GM19239 (cell line): ENCODE measurements at places on chromosomes 12 and 14.

- DNase-seq: no peak
Measured at GRCh38 chr12:114820796-114821195, 136.8 kb upstream of the TBX3 start.

- peak; percentile 59 for DNase-seq
Measured at GRCh38 chr12:53207042-53207441, at the start of gene ITGB7. ITGB7 (minus strand) TSS chr12:53207251; CDS start chr12:53200443, 6,808 bp downstream.

DNA sequence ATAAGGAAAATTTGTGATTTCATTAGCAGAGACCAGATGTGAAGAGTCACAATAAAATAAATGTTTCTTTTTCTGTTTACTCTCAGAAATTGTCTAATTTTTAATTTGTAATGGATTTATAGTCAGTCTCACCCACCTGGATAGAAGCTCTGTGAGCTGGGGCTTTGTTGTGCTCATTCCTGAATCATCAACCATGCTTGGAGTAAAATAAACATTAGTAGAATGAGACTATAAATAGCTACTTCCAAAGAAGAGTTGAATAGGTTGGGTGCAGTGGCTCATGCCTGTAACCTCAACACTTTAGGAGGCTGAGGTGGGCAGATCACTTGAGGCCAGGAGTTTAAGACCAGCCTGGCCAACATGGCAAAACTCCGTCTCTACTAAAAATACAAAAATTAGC, 185.3 kb upstream of the FBXO33 start:
- DNase-seq: no peak

DNA sequence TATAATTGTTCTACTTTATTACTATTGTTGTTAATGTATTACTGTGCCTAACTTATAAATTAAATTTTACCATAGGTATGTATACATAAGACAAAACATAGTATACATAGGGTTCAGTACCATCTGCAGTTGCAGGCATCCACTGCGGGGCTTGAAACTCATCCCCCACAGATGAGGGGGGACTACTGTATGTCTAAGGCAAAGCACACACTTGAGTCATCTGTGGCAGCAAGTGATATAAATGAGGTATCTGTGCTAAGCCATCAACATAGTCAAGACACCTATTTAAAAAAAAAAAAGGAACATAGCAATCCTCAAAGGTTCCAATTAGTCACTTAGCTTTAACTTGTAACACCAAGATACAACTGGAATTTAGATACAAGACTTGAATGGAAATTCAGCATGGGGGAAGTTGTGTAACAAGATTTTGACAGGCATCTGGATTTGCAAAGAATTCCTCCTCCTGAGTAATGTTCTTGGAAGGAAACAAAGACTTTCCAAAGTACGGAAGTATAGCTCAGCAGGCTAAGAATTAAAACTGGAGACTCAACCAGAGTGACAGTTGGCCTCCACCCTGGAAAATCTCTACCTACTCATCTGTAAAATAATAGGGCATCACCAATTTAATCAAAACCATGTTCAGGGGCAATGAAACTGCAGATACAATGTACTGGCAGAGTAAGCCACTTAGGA, 14.9 kb downstream of the DCAF5 start:
- no peak for DNase-seq

- DNase-seq: no peak
Measured at GRCh38 chr12:6382371-6382770, 1.6 kb upstream of the LTBR start.

- no peak for DNase-seq
Measured at GRCh38 chr12:66733839-66734238, 55.0 kb upstream of the GRIP1 start.

DNA sequence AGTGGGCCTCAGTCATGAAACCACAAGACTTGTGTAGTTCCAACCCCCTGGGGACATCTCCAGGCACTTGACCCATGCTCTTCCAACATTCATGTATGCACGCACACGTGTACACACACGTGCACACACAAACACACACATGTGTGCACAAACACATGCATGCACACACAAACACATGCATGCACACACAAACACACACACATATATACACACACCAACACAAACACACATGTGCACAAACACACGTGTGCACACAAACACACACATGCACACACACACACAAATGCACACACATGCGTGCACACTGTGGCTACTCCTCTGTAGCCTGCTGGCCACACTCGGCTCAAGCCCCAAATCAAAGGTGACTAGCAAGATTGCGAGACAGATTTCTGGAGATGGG, 22.8 kb downstream of the BDKRB2 start:
- DNase-seq: no peak

- DNase-seq: no peak
Measured at GRCh38 chr12:116692605-116693004, 45.3 kb downstream of the SPRING1 start.

DNA sequence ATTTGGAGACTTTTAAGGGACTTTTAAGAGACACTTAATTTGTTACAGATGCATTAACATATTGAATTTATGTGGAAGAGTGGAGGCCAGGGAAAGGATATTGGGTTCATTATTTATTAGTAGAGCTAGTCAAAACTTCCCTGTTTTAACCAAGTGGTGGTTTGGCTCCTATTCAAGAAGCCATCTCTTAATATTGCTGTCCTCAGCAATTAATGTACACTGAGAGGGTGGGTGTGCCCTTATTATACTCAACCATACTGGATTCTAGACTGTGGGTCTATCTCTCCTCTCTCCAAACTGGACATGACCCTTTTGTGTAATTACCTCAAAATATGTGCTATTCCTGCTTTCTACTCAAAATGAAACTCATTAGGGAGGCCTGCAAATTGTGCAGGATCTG, 398.7 kb upstream of the DDHD1 start:
- no peak for DNase-seq

GRCh38 chr14:91333650-91334039, 84.0 kb downstream of the CCDC88C start:
- peak; percentile 71 for DNase-seq

DNA sequence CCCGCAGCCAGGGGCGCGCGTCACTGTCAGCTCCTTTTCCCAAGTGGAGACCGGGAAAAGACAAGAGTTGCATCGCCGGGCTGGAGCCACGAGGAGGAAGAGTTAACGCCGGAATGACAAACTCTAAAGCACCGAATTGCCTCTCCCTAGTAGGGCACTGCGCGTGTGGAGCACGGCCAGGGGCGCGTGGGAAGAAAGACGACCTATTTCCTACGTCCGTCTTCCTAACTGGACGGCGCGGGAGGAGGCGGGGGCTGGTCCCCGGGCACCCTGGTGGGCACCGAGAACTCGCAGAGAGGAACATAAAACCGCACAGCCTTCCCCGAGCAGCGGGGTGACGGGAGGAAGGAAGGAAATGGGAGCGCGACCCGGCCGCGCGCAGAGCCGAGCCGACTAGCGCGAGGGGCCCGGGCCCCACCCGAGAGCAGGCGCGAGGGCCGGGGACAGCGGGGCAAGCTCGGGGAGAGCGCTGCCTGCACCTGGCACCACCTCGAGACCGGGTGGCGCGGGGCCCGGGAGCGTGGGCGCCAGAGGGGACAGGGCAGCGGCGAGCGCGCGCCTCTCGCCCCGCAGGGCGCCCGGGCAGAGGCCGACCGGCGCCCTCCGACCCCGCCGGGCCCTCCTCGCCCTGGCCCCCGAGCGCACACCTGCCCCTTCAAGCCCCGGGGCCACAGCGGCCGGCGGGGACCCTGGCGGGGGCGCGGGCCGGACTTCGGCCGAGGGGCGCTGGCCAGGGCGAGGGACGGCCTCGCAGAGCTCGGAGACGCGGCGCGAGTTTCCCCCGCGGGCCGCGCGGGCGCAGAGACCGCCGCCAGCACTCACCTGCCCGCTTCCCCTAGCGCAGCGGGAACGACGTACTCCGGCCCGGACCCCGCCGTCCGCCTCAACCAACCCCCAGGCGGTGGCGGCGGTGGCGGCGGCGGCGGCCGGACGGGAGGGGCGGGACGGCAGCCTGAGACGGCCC, at the start of gene SETD3:
Gene SETD3 (minus strand): TSS at position 954 of the 964 bp plus-strand sequence. CDS start 15,054 bp downstream, outside the sequence.
- DNase-seq: peak; percentile 15

- no peak for DNase-seq
Measured at GRCh38 chr12:30594509-30594908, 101.2 kb downstream of the IPO8 start.

GRCh38 chr12:26000898-26001297, 42.4 kb downstream of the RASSF8 start:
- no peak for DNase-seq

GRCh38 chr12:77429426-77429825, 364.1 kb upstream of the E2F7 start:
- DNase-seq: no peak

GRCh38 chr14:54776361-54777001, 126.1 kb downstream of the GCH1 start:
- no peak for DNase-seq

DNA sequence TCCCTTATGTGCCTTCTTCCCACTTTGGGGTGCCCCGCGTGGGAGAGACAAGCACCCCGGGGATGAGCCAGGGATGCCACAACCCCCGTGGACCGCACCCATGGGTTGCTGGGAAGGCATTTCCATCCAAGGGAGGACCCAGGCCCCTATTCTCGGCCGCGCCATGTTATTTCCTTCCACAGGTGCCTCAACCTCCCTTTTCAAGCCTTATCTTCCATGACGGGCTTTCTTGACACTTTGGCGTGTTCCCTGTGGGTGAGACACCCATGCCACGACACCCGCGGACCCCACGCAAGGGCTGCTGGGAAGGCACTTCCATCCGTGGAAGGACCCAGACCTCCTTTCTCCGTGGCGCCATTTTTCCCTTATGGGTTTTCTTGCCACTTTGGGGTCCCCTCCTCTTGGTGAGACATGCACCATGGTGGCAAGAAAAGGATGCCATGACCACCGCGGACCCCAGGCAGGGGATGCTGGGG, 269.2 kb downstream of the ALG10 start:
- no peak for DNase-seq

DNA sequence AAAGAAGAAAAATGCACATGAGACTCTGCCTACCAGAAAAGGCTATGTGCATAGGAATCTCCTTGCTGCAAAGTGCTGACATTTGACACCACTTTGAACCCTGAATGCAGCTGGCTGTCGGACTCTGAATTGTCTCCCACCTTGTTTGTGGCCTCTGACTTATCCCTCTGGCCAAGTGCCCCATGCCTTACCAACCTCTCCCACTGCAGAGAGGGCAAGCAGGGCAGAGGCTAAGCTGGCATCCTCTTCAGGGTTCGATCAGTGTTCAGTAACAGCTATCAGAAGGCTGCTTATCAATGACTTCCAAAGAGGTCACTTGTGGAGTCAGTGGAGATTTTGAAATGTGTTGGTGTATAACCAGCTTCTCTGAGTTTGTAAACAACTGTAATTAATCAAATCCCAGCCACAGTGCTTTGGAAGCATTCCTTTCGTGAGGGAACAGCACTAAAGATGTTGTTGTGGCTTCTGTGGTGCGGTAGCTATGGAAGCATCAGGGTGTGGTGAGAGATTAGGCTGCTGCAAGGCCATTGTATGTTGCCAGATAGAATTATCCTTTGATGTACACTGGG, 22.6 kb upstream of the BMP4 start:
- no peak for DNase-seq
